Colonic mucosa (tissue), 4 donors: ENCODE measurements at places on chromosomes 16 and 17.
A peak's percentile ranks its signal among the peaks of the same experiment; 100 is the strongest.

DNA sequence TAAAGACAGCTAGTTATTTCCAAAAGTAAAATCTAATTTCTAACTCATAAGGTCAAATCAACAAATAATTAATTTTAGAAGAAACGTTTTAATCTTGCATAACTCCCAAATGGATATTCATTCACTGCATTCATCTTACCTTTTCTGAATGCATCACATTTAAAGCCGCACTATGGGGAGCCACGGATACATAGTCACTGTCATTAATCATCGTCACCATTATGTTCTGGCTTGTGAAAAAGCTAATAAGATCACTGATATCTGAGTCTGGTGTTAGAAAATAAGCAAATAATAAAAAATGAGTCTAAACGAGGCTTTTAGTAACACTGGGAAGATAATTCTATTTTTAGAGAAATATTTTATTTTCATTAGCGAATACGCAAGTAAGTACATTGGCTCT lies 42.4 kb upstream of the ABCA10 start:
- no peak for DNase-seq

DNA sequence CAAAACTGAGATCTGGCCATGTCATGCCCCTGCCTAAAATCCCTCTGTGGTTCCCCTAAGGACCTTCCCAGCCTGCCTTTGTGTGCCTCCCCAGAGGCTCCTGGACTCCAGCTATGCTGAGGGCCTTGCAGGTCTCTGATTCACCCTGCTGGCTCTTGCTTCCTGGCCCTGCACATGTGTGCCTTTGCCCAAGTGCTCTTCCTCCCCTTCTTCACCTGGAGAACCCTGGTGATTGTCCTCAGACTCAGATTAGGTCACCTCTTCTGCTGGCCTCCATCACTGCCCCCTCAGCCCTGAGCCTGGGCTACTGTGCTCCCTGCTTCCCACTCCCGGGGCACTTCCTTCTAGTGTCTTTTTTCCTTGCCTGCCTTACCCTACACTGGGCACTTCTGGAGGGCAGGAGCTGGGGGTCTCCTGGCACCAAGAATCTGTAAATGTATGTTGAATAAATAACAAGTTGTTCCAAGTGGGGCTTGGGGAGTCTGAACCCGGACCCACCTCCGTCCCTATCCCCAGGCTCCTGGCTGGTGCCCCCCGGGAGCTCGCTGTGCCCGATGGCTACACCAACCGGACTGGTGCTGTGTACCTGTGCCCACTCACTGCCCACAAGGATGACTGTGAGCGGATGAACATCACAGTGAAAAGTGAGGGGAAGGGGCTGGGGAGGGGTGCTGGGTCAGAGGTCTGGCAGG lies 7.8 kb downstream of the ITGA3 start:
- no peak for DNase-seq

- no peak for DNase-seq
These were observed 400.5 kb upstream of the CCL2 start for GRCh38 chr17:33854596-33854995.

GRCh38 chr17:36089888-36090836 lies at the start of gene CCL3:
TSS of gene CCL3 (minus strand) at chr17:36090143. CDS start at chr17:36090058, 85 bp downstream.
- DNase-seq = no peak

- no peak for DNase-seq
These were observed 30.7 kb upstream of the HOXB13 start for GRCh38 chr17:48759288-48759687.

DNA sequence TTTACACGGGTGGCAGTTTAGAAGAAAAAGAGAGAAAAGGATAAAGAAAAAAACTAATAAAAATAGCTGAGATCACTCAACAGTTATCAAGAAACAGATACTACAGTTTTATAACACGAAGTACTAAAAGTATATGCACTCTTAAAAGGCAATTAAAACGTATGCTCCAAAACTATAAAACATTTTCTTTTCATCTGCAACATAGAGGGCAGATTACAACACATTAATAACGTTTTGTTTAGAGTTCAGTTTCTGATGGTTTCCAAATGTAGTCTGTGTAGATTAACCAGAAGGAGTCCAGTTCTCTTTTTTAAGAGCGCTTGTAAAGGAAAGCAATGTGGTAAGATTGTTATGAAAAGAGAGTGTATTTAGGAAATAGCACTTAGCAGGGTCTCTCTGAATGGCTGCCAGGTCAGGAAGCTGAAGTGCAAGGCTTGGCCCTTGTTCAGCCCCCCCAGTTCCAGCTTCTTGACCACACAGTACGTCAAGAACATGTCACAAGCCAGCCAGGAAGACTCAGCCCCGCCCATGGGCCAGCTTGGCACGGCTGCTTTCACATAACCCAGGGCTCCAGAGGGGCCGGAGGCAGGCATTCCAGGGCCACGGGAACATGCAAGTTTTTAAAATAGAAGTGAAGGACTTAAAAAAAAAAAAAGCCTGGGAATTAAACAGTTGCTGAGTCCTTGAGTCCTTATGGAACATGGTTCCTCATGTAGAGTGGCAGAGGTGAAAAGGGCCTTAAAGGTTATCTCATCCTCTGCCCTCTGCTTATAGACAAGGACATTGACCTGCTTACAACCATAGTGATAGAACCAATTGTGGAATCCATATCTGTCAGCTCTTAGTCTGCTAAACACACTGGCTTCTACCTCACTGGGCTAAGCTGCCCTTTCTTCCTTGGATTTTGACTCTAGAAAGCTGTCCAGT lies 147.4 kb upstream of the TBX2 start:
- peak; percentile 81 for DNase-seq

- no peak for DNase-seq
These were observed 5.7 kb upstream of the DHX8 start for GRCh38 chr17:43477832-43478634.

- DNase-seq = no peak
These were observed 71.5 kb upstream of the DNAJA2 start for GRCh38 chr16:47045023-47045422.

GRCh38 chr16:47037396-47037745 lies 63.9 kb upstream of the DNAJA2 start:
- DNase-seq = peak; percentile 32

DNA sequence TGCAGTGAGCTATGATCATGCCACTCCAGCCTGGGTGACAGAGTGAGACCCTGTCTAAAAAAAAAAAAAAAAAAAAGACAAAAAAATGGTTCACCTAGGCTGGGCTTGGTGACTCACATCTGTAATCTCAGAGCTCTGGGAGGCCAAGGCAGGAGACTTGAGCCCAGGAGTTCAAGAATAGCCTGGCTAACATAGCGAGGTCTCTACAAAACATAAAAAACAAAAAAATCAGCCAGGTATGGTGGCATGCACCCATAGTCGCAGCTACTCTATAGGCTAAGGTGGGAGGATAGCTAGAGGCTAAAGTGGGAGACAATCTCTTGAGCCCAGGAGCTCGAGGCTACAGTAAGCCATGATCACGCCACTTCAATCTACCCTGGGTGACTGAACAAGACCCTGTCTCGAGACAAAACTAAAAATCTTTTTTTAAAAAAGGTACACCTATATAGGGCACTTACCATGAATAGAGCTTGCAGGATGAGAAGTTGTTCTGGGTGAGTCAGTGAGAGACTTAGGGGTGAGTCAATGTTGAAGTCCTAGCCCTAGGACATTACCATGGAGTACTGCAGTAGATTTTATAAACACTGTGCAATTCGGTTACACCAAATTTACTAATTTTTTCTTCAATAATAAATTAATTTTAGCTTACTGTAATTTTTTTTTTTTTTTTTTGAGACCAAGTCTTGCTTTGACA lies 19.0 kb downstream of the USP32 start:
- DNase-seq = no peak

GRCh38 chr16:20910781-20911321 lies 10.3 kb downstream of the LYRM1 start:
- DNase-seq = no peak
